ENCODE measurements at places on chromosomes 7 and 10.

- DNase-seq, result peak; percentile 47
Observed at GRCh38 chr7:28922624-28923331, 35.4 kb downstream of the TRIL start.

GRCh38 chr7:50960621-50961310 lies 178.1 kb upstream of the GRB10 start:
- DNase-seq, result no peak

GRCh38 chr10:77939561-77940001 lies 13.0 kb upstream of the DLG5 start:
- DNase-seq, result no peak

DNA sequence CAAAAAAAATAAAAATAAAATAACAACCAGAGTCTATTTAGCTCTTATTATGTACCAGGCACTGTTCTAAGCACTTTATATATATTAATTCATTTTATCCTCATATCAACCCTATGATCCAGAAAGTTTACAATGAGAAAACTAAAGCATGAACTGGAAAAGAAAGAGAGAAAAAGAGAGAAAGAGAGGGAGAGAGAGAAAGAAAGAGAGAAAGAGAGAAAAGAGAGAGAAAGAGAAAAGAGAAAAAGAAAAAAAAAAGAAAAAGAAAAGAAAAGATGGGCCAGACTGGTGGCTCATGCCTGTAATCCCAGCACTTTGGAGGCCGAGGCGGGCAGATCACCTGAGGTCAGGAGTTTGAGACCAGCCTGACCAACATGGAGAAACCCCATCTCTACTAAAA lies 9.9 kb downstream of the ARMH3 start:
- DNase-seq, result no peak

DNA sequence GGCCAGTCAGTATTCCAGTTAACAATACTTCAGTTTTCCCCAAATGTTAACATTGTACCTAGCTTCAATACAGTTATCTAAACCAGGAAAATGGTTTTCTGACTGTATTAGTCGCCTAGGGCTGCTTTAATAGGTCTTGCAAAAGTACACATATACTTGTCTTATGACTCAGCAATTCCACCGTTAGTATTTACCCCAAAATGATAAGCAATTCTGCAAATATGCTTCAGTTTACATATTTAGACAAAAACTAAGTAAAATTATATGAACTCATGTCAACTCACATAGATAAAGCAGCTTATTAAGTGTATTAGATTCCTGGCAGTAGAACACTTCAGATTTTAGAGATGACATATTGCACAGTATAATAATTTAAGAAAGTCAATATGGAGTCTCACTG lies 363.3 kb downstream of the ARL4A start:
- no peak for DNase-seq
